ENCODE measurements at places on chromosomes 12 and 14.

GRCh38 chr12:105575235-105575634 is 244.7 kb downstream of the C12orf75 start:
- no peak for DNase-seq

DNA sequence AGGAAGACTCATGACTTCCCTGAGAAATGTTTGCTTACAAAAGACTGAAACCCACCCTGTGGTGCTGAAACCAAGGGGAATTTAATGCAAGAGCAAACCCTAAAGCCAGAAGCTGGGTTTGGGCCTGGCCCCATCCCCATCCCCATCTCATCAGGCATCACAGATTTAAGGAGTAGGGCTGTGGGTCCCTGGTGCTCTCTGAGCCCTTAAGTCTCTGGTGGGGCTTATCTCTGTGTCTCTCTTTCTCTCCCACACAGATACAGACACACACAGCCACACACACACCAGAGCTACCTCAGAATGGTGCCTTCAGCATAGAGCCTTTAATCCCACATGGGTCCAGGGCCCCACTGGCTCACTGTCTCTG is 237.1 kb downstream of the SLC41A2 start:
- no peak for DNase-seq

DNA sequence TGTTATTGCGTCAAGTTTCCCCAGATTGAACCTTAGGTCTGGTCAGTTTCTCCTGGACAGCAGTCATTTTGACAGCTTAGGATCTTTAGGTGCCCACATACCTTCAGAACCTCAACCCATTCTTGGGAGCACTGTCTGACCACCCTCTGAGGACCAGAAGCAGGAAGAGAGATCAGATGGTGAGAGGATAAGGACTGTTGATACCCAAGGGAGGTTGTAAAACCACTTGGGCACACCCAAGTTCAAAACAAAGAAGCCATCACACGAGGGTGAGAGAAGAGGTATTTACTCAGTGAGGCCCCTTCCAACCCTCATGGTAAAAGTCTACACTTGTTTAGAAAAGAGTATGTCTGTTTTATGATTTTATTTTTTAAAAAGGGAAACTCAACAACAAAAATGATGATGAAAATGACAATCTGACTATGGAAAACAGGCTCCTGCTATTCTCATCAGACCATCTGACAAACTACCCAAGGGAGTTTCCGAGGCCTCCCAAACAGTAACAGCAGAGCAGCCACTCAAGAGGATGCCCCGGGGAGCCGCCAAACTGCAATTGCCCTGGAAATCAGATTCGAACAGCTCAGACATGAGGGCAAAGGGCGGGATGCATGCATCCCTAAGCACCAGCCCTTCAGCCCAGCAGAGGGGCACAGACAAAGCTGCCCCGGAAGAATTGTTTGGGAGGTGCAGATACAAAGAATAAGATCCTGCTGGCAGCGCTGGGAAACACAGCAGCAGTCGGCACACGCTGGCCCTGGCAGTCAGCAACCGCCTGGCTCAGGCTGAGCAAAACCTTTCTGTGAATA is 162.6 kb upstream of the PLEKHG7 start:
- no peak for DNase-seq

DNA sequence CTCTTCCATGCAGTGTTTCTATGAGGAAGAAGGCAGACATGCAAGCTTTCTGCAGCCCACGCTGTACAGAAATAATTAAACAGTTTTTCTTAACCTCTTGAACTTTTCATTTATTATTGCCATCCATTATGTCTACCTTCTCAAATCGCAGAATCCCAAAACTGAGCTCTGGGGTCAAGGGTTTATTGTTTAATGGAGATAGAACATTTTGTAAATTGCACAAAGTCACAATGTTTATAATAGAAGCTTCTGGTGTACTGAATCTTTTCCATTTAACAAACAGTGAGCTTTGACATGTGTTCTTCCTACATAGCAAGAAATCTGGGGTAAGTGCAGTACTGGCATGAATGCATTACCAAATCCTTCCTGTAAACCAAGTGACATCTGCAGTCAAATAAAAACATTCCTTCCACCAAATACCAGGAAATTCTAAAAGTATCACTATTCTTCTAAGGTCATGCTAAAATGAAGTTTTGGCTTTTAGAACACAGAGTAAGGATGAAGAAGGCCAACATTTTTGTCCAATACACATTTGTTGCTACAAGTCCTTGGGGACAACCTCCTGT is 385.3 kb upstream of the DDHD1 start:
- DNase-seq: no peak

- DNase-seq: no peak
Observed at GRCh38 chr14:74504874-74505720, 11.5 kb downstream of the ISCA2 start.

- DNase-seq: no peak
Observed at GRCh38 chr14:73242357-73242901, 5.1 kb downstream of the PAPLN start.

DNA sequence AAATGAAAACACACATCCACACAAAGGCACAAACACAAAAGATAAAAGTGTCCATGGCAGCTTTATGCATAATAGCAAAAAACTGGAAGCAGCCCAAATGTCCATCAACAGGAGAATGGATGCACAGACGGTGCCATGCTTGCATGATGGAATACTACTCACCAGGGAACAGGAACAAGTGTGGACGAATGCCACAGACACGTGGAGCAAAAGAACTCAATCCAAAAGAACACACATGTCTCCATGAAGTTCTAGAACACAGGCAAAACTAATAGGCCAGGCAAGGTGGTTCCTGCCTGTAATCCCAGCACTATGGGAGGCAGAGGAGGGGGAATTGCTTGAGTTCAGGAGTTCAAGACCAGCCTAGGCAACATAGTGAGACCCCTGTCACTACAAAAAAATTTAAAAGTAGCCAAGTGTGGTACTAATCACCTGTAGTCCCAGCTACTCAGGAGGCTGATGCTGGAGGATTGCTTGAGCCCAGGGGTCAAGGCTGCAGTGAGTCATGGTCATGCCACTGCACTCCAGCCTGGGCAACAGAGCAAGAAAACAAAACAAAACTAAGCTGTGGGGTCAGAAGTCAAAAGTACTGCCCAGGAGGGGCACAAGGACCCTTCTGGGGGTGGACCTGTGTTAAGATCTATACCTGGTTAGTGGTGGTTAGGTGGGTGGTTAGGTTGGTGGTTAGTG is 7.3 kb upstream of the TMEM119 start:
- DNase-seq: no peak

DNA sequence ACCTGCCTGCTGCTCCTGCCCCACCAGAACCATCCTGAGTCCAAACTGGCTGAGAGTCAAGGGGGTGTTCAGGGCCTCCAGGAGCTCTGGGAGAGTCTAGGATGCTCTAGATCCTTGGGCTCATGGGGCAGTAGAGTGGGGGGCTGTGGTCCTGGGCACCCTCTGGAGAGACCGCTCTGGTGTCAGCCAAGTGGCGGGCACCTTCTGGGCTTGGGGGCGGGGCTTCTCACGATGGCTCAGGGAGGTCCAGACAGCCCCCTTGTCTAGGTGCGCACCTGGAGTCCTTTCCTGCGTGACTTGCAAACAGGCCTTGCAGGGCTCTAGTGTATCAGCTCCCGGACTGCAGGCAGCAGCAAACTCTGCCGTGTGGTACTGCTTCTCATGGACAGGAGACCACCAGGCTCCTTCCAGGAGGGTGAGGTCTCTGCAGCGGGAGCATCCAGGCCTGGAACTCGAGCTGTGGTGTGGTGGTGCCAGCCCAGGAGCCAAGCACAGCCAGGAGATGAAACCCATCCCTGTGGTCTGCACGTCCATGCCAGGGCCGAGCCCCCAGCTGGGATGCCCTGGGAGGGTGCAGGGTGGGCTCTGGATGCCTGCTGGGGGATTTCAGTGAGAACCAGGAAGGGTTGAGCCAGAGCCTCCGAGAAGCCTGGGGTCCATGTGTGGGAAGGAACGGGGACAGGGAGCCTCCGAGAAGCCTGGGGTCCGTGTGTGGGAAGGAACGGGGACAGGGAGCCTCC is 15.0 kb downstream of the PACS2 start:
- DNase-seq: no peak

DNA sequence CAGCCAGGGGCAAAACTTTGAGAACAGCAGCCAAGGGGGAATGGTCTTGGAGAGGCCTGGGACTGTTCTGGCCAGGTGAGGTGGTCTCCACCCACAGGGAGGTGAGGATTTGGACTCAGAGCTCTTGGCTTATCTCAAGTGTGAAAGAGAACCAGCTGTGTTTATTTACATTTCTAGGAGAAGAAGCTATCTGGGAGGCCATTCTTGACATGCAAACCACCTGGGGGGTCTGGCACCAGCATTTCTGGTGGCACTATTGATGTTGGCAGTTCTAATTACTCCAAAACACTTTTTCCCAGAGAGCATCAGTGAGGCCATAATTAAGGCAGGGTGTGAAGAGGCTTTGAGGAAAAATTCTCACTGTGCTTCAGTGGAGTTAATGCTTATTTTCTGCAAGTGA is 95.1 kb downstream of the CAND1 start:
- no peak for DNase-seq

DNA sequence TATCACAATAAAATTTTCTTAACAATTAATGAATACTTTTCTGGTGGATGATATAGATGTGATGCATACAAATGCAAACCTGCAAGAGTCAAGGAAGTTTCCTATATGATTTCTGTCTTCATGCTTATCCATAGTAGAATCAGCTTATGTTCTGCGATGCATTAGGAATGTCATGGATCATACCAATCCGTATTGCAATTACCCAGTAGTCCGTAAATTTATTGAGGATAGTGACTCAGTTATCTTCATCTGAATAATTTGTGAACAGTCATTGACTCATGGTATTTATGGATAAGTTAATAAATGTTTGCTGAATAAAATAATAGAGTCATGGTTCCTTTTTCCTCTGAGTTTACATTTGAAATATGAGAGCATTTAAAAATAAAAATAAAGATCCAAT is 483.4 kb downstream of the LRFN5 start:
- no peak for DNase-seq

DNA sequence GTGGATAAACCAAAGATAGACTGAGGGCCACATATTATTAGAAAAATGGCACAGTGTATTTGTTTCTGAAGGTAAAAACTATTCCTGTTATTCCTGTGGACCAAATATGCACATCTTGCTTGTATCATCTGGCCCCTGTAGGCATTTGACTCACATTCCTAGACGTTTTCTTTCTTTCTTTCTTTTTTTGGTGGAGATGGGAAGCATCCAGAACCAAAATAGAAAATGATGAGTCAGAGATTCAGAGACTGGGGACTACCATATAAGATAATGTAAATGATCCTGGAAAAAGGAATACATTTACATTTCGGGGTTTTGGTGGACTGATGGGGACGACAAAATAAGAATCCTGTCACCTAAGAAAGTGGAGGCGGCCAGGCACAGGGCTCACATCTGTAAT is 24.2 kb downstream of the TRIM9 start:
- DNase-seq: no peak

GRCh38 chr14:36295642-36296627 is 24.5 kb downstream of the MBIP start:
- no peak for DNase-seq

- DNase-seq: no peak
Observed at GRCh38 chr12:97921979-97922722, 459.5 kb downstream of the RMST start.

DNA sequence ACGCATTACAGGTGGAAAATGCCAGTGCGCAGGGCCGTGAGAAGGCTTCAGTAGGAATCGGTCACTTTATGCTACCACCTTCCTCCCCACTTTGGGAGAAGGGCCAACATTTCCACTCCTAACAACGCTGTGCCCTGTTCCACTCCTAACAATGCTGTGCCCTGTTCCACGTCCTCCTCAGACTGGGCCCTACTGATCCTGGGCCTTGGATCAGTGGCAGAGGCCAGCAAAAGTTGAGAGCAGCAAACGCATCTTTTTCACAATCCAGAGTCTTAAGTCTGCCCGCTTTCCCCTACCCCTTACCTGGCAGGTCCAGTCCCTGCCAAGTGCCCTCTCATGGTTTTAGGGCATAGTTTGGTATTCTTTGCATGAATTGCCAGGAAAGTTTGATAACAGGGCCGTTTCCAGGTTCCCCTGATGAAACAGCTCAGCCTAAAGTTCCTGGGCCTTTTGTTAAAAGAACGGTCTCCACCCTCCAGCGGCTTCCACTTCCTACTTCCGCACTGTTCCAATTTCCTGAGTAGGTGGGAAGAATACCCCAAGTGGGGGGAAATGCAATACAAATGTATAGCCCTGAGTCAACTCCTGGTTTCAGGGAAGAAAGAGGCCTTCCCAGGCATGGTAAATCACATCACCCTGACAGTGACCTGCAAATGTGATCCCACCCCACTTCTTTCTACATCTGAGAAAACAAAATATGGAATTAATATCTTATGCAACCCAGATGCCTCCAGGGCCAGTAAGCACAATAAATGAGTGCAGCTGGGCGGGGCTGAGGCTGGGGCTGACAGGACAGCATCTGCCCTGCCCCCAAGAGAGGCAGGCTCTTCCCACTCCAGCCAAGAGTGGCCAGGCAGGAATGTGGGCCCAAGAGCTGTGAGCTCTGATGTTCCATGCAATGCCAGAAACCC is 15.0 kb downstream of the KCTD10 start:
- peak; percentile 95 for DNase-seq

GRCh38 chr14:65804439-65805112 is 392.0 kb downstream of the FUT8 start:
- no peak for DNase-seq

DNA sequence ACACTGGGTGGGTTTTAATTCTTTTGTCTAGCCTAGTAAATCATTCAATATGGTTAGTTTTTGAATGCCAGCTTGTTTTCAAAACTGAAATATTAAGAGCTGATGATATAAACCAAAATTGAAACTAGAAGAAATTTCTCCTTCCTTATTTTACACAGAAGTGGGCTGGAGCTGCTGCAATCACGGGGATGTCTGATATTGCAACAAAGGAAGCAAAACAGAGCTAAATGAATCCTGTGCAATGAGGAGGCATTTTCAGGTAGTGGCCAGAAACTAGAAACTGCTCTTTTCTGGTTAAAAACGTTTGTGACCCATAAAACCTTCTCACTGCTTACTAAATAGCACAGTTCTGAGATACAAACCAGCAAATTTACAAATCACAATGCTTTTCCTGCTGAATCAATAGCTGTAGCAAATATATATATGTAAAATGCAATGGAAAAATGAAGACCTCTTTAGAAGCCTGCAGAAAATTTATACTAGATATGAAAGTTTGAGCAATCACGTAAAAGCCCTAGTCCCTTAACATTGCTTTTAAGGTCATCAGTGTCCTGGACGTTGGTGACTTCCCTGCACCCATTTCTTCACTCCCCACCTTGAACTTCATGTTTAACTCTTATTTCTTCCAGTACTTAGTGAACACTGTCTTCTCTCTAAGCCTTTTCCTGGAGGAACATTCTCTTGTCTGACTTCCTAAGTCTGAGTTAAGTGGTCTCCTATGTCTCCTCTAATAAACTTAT is 15.9 kb upstream of the LRRK2 start:
- no peak for DNase-seq

GRCh38 chr12:6360080-6360571 is 15.2 kb downstream of the SCNN1A start:
- no peak for DNase-seq

Data from HS-5 (cell line).